ENCODE measurements at places on chromosomes 3 and 15. TPM values are rescaled to one million over a fixed set of nuclear protein-coding genes. Genes with fewer than 3 reads are reported as not detected.
A peak's percentile ranks its signal among the peaks of the same experiment; 100 is the strongest.

- no peak for DNase-seq
Measured at GRCh38 chr15:59419170-59419569, 18.8 kb upstream of the FAM81A start.

The IL16 gene
- total RNA-seq: 3.7 TPM

GRCh38 chr3:29335943-29336342 is 55.1 kb downstream of the RBMS3 start:
- no peak for DNase-seq

- DNase-seq: no peak
Measured at GRCh38 chr15:59879506-59880265, 124.4 kb upstream of the FOXB1 start.

DNA sequence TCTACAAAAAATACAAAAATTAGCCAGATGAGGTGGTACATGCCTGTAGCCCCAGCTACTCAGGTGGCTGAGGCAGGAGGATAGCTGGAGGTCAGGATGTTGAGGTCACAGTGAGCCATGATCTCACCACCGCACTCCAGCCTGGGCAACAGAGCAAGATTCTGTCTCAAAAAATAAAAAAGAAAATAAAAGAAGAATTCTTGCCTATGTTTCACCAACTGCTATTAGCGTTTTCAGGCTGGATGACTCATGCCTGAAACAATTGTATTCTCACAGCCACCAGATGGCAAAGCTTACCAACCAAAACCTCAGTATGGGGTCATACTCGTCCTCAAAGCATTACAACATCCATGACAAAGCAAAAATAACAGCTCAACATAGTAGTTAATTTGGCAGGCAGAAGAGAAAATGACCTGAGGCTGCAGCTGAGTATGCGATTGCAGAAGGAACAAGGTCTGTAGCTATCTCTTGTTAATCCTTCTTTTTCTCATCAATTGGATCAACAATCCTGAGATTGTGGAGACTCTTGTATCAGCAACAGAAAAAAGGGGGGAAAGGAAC is 52.2 kb downstream of the TP53BP1 start:
- DNase-seq: peak; percentile 22

GRCh38 chr15:62849316-62850106 is 193.0 kb upstream of the TPM1 start:
- no peak for DNase-seq

DNA sequence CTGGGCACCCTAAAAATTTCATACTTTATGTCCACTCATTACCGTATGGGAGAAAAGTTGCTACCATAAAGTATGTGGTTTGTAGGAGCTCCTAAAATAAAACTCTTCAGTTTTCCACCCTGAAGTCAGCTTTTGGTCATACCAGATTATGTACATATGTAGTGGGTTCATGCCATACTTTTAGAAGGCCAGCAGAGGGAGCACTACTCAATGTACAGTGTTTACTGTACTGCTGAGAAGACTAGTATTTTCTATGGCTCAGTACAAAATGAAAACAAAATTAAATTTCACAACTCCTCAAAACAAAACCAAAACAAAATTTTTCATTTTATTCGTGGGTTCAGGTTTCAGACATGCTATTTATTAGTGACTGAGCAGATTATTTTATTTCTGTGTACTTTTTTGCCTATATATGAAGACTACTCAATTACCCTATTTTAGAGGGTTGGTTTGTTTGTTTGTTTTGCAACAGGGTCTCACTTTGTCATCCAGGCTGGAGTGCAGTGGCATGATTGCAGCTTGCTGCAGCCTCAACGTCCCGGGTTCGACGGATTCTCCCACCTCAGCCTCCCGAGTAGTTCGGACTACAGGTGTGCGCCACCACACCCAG is 24.3 kb downstream of the NXPE3 start:
- peak; percentile 71 for DNase-seq

DNA sequence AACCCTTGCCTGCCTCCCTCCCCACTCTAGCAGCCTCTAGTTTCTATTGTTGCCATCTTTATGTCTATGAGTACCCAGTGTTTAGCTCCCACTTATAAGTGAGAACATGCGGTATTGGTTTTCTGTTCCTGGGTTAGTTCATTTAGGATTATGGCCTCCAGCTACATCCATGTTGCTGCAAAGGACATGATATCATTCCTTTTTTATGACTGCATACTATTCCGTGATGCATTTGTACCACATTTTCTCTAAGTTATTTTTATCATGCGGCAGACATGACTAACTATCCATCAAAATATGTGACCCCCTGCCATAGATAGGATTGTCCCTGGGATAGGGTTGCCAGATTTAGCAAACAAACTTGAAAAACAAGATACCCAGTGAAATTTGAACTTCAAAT is 58.4 kb downstream of the NR1D2 start:
- DNase-seq: no peak

DNA sequence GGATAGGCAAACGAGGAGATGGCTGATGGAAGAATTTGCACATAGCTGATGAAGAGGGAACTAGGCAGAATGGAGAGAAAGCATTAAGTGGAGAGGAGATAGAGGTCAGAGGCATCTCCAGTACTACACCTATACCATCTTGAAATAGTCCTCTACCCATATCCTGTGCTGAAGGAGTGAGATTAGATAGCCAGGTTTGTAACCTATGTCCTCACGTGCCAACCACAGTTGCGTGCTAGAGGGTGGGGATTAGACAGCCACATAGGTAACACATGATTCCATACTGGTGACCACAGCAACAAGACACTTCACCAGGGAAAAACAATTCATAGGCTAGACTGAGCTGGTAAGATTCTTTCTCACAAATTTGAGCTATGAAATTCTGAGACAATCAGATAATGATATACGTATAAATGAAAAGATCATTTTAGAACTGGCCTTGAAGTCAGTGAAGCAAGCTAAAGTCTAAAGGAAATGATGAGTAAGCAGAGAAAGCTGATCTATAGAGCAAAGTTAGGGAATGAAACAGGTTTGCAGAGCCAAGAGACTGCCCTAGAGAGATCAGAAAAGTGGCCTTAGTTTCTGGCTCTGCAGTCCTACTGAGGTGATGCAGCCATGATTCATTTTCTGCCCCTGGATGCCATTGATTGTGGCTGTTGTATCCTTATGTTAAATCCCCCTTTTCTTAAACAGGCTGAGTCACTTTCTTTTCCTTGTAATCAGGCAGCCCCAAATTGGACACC is 17.7 kb downstream of the MYNN start:
- DNase-seq: no peak

DNA sequence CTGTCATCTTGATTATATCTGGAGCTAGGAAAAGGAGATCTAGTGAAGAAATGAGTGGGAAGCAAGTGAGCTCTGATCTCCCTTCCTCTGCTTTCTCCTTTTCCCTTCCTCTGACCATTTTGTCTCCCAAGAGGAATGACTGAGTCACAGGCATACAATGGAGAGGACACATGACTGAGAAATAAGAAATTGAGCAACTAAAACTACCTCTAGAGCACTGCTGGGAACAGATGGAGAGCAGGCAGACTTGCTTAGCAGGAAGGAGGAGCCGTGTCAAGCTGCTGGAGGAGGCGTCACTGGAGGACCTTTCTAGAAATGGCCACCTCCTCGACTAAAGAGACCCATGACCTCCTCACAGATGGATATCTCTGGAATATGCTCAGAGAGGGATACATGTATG is 66.9 kb upstream of the MYO5C start:
- no peak for DNase-seq

- no peak for DNase-seq
Measured at GRCh38 chr3:70658513-70659310, 346.3 kb upstream of the MDFIC2 start.

The NOX5 gene
- total RNA-seq: 0.05 TPM

- no peak for DNase-seq
Measured at GRCh38 chr3:23822559-23822958, 16.8 kb downstream of the UBE2E1 start.

DNA sequence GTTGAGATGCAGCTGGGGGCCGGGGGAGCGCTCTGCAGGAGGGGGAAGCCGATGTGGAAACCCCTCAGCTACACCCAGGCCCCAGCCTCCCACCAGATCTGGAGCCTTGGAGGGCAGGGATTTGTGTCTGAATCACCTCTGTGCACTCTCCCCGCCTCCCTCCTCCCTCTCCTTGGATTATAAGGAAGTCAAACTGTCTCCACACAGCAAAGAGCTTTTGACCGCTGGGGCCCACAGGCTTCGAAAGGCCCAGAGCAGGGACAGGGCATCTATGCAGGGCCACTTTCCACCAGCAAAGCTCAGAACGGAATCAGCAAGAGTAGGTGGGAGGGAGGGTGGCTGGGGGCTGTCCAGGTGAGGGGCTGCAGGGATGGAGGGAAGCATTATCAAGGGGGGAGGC is 68.9 kb downstream of the IQSEC1 start:
- peak; percentile 53 for DNase-seq

GRCh38 chr3:79032686-79033318 is 735.0 kb downstream of the ROBO1 start:
- no peak for DNase-seq

DNA sequence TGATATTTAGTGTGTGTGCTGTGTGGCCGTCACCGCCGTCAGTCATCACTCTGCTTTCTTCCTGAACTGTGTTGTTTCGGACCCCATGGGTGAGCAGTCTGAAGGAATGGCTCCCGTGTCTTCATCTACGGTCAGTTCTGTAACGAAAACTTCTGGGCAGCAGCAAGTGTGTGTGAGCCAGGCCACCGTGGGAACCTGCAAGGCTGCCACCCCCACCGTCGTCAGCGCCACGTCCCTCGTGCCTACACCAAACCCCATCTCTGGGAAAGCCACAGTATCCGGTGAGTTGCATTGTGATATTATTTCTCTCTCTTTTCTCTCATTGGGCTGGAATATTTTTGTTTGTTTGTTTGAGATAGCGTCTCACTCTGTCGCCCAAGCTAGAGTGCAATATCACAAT is 34.7 kb downstream of the MAP6D1 start:
- DNase-seq: no peak

- no peak for DNase-seq
Measured at GRCh38 chr3:57464011-57464410, 80.1 kb downstream of the DNAH12 start.

DNA sequence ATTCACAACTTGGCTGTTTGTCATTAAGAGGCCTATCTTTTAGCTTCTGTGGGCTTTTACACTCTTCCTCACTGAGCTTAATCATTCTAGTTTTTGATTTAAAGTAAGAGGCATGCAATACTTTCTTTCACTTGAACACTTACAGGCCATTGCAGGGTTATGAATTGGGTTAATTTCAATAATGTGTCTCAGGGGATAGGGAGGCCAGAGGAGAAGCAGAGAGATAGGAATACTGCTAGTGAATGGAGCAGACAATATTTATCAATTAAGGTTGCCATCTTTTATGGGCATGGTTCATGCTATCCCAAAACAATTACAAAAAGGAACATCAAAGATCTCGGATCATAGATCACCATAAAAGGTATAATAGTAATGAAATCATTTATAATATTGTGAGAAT is 189.8 kb downstream of the EPHA3 start:
- no peak for DNase-seq

The ATP13A4 gene
- total RNA-seq: 17.9 TPM

DNA sequence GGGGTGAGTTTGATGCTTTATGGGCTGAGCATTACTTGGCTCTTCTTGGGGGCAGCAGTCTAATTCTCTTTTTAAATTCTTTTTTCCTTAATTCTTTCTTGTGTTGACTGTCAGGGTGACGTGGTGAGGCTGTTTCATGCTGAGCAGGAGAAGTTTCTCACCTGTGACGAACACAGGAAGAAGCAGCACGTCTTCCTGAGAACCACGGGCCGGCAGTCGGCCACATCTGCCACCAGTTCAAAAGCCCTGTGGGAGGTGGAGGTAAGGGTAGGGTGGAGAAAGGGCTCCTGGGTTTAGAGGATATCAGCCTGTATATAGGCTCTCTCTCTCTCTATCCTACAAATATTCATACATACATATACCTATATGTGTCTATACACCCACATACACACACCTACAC is 152.3 kb downstream of the ITPR1 start:
- no peak for DNase-seq

The NAA50 gene
- 107 TPM for total RNA-seq

DNA sequence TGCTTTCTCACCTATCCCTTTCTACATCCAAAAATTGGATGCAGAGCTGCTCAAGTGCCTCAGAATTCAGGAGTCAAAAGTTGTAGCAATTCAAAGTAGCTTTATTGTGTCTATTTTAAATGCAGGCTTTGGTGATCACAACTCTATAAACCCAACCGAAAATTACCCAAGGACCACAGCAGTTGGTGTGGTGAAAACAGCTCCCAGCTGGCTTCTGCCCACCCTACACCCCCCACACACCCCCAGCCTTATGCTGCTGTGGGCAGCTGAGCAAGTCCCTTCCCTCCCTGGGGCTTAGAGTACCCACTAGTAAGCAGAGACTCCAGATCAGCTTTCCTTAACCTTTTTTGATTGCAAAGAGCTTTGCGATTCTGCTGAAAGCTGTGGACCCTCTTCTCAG is 5.8 kb upstream of the HES1 start:
- no peak for DNase-seq

The MAP1A gene
- 1.9 TPM for total RNA-seq

- DNase-seq: no peak
Measured at GRCh38 chr3:106029954-106030626, 161.3 kb upstream of the CBLB start.

DNA sequence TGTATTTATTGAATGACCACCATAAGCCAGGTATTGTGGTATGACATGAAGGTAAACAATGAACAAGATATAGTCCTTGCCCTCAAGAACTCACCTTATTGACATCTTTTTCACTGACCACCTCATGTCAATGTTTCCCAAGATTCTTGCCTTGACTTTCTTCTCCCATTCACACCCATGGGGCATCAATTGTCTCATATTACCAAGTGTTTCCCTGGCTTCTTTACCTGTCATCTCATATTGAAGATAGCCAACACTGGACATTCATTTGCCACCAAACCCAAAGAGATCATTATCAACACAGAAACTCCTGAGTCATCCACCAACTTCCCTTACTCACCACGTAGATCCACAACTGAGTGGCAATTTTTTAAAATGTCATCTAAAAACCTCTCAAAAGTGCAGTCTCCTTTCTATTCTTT is 2.2 kb downstream of the EFHB start:
- DNase-seq: no peak

GRCh38 chr3:136949146-136949545 is 8.6 kb upstream of the IL20RB start:
- DNase-seq: no peak

DNA sequence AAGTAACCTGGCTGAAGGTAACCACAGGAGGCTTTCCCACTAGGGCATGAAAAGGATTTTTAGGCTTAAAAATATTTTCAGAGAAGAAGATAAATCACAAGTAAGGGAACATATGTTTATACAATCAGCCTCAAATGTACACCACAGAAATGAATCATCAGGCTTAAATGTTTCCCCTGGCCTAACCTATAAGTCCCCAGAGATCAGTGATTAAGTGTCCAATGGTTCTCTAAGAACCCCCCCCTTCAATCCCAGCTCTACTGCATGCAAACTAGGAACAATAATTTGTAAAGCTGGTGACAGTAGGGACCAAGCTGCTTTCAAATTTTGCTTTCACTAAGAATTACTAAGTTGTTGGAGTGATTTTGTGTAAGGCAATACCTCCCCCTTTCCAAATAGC is 431.6 kb upstream of the LMCD1 start:
- DNase-seq: no peak

The DUOXA1 gene
- 1.3 TPM for total RNA-seq

DNA sequence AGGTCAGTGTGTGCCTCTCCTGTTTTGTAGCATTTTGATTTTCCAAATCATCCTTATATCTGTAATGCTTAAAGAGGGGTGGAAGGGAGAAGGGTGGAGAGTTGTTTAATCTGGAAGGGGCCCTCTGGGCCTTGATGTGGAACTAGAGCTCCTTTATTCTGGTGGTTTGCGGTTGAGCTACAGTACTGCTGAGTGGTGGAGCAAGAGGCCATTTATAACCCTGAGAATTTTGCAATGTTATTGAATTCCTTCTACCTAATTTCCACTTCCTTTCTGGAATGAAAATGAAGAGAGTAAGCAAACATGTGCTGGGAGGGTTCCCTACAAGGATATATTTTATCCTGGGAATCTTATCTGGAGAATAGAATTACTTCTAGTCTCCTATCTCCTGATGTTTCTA is 35.3 kb upstream of the TUBGCP5 start:
- DNase-seq: no peak

Measured in colonic mucosa (tissue), 4 donors.